ENCODE measurements at places on chromosomes 1 and 21. TPM values are rescaled to one million over a fixed set of nuclear protein-coding genes. Genes with fewer than 3 reads are reported as not detected.

Gene NCMAP
- 0.23 TPM for total RNA-seq

Gene SLAMF8
- total RNA-seq: 1.1 TPM

Gene SLC1A7
- not detected for total RNA-seq

DNA sequence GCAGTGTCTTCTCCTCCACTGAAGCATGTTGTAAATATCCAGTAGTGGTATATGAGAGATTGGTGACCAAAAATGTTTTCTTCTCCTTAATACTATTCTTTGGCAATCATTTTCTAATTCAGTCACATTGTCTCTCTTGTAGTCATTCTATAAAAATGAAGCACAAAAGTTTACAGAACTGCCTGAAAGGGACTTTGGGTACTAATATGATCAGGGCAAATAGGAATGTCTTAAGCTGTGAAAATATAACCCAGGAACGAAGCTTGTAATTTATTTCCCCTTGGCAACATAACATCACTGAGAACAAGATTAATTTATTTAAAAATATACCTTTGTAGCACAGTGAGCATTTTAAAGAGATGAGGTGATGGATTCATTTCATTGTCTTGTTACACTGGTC is 4.9 kb downstream of the B3GALT2 start:
- no peak for DNase-seq
- H3K27me3 ChIP-seq: no peaks in the 10 kb centered on the region
- H3K4me3 ChIP-seq: no peak overlapping the region
- H3K36me3 ChIP-seq: peaks cover 5% of the 10 kb centered on the region

GRCh38 chr1:204124639-204125038 is 27.2 kb downstream of the ETNK2 start:
- H3K36me3 ChIP-seq: no peaks in the 10 kb centered on the region
- H3K4me3 ChIP-seq: no peak overlapping the region
- no peak for DNase-seq
- H3K27ac ChIP-seq: no peak overlapping the region
- H3K27me3 ChIP-seq: peaks cover 2% of the 10 kb centered on the region
- H3K4me1 ChIP-seq: peaks cover 1% of the 10 kb centered on the region

- DNase-seq: no peak
- no peak overlapping the region for H3K27ac ChIP-seq
- H3K27me3 ChIP-seq: no peaks in the 10 kb centered on the region
Measured at GRCh38 chr1:7150724-7151280, 365.5 kb downstream of the CAMTA1 start.

DNA sequence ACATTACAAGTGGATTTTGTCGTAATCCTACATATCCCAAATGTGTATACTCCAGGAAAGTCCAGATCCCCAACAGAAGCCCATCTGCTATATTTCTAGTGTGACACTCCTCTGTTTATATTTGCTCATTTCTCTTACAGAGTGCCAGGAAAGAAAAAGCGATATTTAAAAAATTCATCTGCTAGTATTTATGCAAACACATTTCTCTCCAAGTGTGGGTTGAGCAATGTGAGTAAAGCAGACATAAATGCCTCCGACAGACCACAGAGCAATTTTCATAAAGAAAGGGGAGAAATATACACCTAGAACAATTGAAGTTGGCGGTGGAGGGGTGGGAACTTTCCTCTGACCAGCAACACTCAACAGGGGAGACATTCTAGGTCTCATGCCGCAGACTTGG is 22.2 kb upstream of the RAP1A start:
- H3K4me1 ChIP-seq: peaks cover 82% of the 10 kb centered on the region
- H3K36me3 ChIP-seq: no peaks in the 10 kb centered on the region
- peak overlapping the region; percentile 43 for H3K4me3 ChIP-seq
- H3K27ac ChIP-seq: peak overlapping the region; percentile 77
- DNase-seq: no peak

Gene SYT11
- 13.6 TPM for total RNA-seq

DNA sequence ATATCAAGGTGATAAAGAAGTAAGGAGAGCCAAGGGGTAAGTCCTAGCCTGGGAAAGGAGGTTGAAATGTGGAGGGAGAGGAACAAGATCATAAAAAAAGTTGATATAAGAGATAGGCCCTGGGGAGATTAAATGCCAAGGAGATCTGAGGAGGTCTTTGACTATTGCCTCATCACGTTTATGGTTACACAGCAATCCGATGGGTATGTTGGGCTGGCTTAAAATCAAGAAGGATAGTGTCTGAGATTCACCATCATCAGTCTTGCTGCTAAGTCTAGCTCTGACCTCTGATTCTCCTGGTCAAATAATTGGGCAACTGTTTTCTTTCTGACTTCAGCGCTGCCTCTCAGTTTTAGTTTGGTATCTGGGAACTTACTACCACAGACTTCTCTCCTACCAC is 416.3 kb downstream of the GPATCH2 start:
- H3K27me3 ChIP-seq: no peaks in the 10 kb centered on the region
- no peaks in the 10 kb centered on the region for H3K36me3 ChIP-seq
- no peaks in the 10 kb centered on the region for H3K4me1 ChIP-seq
- no peak overlapping the region for H3K27ac ChIP-seq
- no peak overlapping the region for H3K4me3 ChIP-seq

Measured in activated naive CD8-positive, alpha-beta T cell treated with anti-CD3 and anti-CD28 coated beads, Interleukin-2, amount 10 ng/mL, durations not matched to agents 7 days and 5 days (primary cell).